RKO (cell line): ENCODE measurements at places on chromosomes 16 and 17.

GRCh38 chr16:14335297-14335696 lies 264.2 kb downstream of the MRTFB start:
- no peak for DNase-seq

DNA sequence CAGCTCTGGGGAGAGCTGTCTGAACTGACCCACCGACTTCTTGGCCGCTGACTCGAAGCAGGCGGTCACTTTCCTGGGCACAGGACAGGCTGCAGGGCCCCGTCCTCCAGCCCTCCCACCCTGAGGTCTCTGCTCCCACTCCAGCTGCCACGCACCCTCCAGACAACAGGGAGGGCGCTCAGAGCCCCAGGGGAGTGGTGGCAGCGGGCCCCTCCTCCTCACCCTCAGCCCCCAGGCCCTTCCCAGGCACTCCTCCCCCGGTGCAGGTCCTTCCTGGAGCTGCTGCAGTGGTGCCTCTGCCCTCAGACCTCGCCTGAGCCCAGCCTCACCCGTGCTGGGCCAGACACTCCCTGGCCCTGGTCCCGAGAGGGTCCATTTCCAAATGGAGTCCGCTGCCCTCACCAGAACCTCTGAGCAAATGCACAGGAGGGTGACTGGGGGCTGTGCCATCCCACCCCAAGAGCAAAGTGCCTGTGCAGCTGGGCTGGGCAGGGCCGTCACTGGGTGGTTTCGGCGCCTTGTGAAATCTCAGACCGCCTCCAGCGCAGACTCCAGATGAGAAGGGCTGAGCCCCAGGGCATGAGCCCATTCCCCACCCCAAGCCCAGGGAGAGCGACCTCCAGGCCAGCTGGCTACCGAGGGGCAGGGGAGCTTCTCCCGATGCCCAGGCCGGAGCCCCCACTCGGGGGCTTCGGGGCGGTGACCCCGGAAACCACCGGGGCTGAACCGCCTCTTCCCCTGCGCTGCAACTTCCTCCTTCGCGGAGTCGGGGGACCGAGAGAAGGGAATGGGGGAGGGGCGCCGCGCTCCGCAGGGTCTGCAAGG lies 717 bp downstream of the CYBA start:
- DNase-seq = peak; percentile 37

DNA sequence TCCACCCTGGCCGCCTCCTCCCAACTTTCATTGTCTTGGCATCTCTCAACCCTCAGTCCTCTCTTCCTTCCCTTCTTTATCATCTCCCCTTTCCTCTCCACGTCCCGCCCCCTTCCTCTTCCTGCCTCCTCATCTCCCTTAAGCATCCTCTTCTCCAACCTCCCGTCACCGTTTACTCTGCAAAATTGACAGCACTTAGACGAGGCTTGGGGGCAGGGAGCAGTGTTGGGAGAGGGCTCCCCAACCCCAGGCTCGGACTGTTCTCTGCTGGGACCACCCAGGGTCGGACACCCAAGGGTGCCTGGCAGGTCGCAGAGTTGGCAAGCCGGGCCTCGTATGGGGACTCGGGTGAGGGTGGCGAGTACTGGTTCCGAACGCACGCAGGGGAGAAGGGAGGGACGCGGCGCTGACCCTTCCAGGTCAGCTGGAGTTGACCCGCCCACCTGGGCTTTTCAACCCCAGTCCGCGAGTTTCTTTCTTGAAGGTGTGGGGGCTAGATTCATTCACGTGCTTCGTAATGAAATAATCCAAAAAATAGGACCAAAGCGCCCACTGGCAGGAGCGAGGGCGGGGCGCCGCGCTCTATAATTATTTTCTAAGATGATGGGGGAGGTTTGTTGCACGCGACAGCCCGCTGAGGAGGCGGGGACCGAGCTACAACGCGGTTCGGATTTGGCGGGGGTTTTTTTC lies 775 bp upstream of the PAGR1 start:
- no peak for DNase-seq

DNA sequence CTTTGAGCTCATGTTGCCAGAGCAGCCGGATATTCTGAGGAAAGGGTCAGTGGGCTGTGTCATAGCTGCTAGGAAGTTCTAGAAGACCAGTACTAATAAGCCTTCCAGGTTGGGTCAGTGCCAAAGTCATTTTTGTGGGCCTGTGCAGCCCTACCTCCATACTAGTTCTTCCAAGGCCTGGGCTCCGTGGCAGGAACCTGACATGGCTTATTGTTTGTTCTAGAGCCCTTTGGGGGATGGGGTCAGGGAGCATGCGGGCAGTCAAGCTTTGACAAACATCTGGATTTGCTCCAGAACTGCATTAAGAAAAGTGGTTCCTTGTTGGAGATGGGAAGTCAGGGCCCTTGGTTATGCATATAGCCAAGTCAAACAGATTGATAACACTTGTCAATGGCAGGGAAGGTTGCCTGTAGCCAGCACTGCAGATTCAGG lies 7.6 kb downstream of the ALKBH5 start:
- DNase-seq = no peak

DNA sequence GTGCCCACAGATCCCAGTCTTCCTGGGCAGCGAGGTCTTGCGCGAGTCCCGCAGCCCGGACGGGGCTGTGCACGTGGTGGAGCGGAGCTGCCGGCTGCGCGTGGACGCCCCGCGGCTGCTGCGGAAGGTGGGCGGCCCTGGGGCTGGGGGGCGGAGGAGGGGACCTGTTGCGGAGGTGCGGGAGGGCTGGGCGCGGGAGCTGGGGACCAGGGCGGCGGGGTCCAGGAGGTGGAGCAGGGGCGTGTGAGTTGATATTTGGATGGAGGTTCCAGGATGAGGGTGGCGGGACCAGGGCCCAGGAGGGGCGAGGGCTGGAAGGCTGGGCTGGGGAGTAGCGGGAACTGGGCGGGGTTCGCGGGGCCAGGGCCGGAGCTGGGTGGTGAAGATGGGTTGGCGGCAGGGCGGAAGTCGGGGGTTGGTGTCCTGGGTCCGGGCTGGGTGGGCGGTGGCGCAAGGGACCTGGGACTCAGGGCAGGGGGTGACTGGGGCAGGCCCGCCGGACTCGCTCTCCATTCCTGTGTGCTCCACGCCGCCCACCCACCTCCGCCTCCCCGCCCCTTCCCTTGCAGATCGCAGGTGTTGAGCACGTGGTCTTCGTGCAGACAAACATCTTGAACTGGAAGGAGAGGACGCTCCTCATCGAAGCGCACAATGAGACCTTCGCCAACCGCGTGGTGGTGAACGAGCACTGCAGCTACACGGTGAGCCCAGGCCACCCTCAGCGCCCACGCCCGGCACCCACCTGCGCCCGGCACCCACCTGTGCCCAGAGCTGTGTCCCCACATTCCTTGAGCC lies 29.6 kb downstream of the SEC14L5 start:
- no peak for DNase-seq

GRCh38 chr17:53462393-53462811 lies 360.3 kb upstream of the KIF2B start:
- no peak for DNase-seq

DNA sequence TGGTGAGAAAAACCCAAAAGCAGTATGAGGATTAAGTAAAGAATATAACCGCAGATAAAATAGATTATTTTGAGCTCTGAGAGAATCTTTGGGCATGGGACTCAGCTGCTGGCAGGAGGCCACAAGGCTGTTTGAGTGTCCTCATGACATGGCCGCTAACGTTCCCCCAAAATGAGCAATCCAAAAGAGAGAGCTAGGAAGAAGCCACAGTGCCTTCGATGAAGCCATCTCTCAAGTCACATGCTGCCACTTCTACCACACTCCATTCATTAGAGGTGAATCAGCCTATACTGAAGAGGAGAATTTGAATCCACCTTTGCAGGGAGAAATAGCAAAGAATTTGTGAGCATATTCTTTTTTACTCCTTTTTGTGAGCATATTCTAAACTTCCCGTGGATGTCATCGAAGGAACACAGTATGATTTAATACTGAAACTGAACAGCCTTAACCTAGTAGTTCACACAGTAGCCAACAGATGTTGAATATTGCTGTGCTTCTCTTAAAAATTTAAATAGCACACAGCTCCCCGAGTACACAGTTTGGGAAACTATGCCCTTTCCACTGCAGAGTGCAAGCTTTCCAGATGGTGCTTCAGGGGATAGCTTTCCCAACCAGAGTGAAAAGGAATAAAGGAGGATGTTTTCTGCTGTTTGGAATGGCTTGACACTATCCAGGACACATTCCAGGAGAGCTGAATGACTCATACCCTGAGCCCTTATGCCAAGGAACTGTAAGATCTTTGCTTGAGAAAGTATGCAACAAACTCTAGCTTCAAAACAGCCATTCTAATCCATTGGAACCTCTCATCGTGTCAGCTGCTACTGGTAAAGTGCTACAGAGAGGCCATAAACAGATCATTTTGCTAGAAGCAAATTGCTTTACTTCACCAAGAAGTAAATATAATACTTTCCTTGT lies 33.9 kb downstream of the ANKFY1 start:
- peak; percentile 45 for DNase-seq

DNA sequence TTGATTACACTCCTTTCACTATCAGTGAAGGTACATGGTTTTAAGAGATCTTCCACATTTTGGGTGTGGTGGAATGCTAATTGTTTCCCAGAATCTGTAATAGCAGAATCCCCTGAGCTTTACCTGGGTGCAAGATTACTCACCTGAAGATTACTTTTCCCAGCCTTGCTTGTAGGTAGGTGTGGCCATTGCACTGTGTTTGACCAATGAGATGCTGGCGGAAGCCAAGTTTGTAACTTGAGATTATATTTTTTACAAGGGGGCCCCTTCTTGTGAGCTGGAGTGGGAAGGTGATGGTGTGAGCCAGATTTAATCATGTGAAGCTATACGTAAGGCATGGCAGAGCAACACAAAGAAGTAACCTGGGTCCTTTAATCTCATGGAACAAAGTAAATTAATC lies 294.3 kb downstream of the TOX3 start:
- no peak for DNase-seq

- DNase-seq = no peak
Observed at GRCh38 chr16:50587543-50587942, 39.3 kb downstream of the NKD1 start.

DNA sequence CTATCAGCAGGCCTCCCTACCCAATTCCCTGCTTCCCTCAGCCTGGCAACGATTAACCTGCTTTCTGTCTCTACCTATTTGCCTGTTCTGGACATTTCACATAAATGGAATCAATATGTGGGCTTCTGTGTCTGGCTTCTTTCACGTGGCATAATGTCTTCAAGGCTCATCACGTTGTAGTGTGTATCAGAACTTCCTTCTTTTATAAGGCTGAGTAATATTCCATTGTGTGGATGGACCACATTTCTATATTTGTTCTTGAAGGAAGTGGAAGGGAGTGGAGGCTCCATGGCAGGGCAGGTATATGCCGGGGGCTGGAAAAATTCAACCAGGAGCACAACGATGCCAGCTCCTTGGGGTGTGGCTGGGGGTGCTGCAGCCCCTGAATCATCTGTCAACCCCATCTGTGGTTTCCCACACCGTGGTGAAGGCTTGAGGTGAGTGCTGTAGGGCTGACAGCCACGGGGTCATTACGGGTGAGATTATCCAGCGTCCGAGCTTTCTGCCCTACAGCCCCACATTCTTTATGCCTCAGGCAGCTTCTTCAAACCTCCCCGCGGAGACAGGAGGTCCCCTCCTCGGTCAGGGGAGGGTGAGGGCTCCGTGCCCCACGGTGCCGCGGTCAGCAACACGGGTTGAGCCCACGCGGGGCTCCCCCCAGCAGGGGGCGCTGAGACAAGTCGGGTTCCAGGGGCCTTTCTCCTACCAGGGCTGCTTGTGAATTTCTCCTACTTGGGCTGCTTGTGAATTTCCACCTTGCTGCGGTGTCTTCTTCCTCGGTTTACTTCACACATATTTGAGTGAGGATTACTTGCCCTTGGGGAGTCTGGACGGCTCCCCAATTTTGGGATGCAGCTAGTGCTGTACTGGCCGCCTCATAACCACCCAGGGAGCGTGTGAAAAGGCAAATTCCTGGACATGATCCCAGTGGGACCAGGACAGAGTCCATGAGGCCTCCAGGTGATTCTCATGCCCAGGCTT lies 18.3 kb upstream of the WFIKKN2 start:
- no peak for DNase-seq

DNA sequence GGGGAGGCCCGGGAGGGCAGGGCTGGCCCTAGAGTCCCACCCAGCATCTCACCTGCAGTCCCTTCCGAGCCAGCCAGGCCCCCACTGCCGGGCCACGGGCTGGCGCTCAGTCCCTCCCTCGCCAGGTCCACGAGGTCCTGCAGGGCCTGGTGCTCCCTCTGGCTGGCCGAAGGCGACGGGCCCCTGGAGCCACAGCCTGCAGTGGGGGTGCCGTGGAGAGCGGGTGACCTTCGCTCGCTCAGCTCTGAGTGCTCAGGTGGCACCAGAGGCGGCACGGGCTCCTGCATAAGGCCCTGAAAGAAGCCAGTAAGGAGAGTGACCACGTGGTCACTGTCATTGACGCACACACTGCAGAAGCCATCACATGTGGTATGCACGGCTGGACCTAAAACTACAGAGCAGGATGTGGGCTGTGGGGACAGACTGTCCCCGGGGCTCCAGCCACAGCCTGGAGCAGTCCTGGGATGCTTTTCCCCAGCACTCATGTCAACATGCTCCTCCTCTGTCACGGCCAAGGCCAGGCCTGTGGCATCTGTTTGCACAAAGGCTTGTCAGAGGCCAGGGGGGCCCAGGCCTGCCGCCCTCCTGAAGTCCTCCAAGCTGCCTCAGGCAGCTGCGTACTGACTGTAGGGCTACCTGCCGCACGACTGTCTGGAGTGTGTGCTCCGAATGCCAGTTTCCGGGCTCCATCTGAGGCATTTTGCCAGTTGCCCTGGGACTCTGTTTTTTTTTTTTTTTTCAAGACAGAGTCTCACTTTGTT lies 15.1 kb downstream of the SLX4 start:
- DNase-seq = no peak

GRCh38 chr16:17939723-17940122 lies 396.8 kb downstream of the NPIPA8 start:
- DNase-seq = no peak

GRCh38 chr17:5511401-5512225 lies 25.2 kb downstream of the MIS12 start:
- no peak for DNase-seq

- DNase-seq = no peak
Observed at GRCh38 chr17:61627125-61627524, 36.1 kb upstream of the NACA2 start.

GRCh38 chr16:9061358-9061813 lies 30.1 kb upstream of the HAPSTR1 start:
- peak; percentile 53 for DNase-seq

DNA sequence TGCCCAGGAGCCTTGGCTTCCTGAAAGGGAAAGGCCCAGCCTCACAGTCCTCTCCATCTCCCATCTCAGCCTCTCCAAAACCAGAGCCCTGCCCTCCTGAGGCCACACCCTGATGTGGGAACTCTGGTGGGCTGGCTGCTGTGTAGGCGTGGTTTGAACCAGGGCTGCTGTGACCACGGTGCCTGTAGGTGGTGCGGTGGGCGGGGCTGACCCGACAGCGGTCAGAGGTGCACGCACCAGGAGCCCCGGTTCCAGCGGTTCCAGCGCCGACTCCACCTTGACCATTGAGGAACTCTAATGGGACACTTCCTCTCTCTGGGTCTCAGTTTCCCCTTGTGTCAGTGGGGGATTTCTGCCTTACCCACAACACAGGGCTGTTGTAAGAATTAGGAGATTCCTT lies 2.4 kb downstream of the RAP1GAP2 start:
- DNase-seq = no peak

DNA sequence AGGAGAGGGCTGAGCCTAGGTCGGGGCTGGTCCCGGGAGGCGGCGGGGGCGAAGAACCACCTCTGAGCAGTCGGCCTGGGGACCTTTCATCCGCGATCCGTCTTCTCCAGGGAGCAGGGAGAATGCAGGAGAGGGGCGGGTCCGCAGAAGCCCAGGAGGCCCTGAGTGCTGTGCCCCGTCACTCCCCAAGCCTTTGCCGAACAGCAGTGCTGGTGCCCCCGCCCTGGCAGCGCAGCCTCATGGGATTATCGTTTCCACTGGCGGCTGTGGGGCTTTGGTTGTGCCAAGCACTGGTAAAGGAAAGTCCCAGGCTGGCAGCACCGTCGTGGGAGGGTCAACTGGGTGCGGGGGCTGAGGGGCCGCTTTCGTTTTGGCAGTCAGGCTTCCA lies 631 bp downstream of the TBL3 start:
- peak; percentile 67 for DNase-seq
